ENCODE measurements at places on chromosomes 12 and 14. TPM values are rescaled to one million over a fixed set of nuclear protein-coding genes. Genes with fewer than 3 reads are reported as not detected.
A peak's percentile ranks its signal among the peaks of the same experiment; 100 is the strongest.

Gene DEGS2
- total RNA-seq: not detected

Gene HECTD4
- 22.3 TPM for total RNA-seq

- peaks cover 38% of the 10 kb centered on the region for H3K4me1 ChIP-seq
- H3K36me3 ChIP-seq: no peaks in the 10 kb centered on the region
- peak; percentile 57 for DNase-seq
- no peak overlapping the region for H3K4me3 ChIP-seq
- H3K27ac ChIP-seq: peak overlapping the region; percentile 4
These were observed 151.8 kb downstream of the CRADD start for GRCh38 chr12:93829016-93829415.

DNA sequence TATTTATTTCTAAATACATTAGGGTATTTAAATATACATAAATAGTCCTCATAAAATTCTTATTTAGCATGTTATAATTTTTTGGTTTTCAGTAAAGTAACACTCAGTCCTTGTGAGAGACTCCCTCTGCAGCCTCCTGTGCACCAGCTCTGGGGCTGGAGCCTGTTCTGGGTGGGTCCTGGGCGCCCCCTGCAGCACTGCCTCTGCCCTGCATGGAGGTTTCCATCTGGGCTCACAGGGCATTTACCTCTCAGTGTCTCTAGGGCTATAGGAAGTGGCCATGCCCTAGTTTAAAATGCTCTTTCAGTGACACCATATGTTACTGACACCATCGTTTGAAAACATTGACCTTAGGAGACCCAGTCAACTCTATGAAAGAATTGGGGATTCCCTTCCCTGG, 1155.2 kb downstream of the TMEM121 start:
- no peaks in the 10 kb centered on the region for H3K36me3 ChIP-seq
- H3K4me1 ChIP-seq: no peaks in the 10 kb centered on the region
- no peak for DNase-seq
- H3K27me3 ChIP-seq: peaks cover 16% of the 10 kb centered on the region
- H3K4me3 ChIP-seq: no peak overlapping the region

GRCh38 chr12:49792181-49792970, 35.8 kb downstream of the NCKAP5L start:
- no peak for DNase-seq
- H3K27me3 ChIP-seq: no peaks in the 10 kb centered on the region
- H3K27ac ChIP-seq: no peak overlapping the region

GRCh38 chr14:58826845-58827686, 189.3 kb downstream of the DACT1 start:
- peaks cover 3% of the 10 kb centered on the region for H3K27me3 ChIP-seq
- no peaks in the 10 kb centered on the region for H3K36me3 ChIP-seq
- no peaks in the 10 kb centered on the region for H3K4me1 ChIP-seq
- DNase-seq: no peak
- H3K27ac ChIP-seq: no peak overlapping the region

Gene PSMB5
- total RNA-seq: 116 TPM

- H3K27ac ChIP-seq: peak overlapping the region; percentile 67
- H3K36me3 ChIP-seq: no peaks in the 10 kb centered on the region
- DNase-seq: no peak
- peaks cover 37% of the 10 kb centered on the region for H3K4me1 ChIP-seq
These were observed 20.6 kb downstream of the LTBP2 start for GRCh38 chr14:74591394-74591793.

GRCh38 chr12:46773586-46774321, 52.0 kb downstream of the SLC38A4 start:
- H3K4me3 ChIP-seq: no peak overlapping the region
- no peak overlapping the region for H3K27ac ChIP-seq
- no peaks in the 10 kb centered on the region for H3K27me3 ChIP-seq
- peaks cover 19% of the 10 kb centered on the region for H3K4me1 ChIP-seq

Gene KLRK1
- total RNA-seq: 0.24 TPM

Gene LRRC43
- 0.61 TPM for total RNA-seq

GRCh38 chr12:75890141-75890540, 141.4 kb downstream of the PHLDA1 start:
- DNase-seq: no peak
- no peak overlapping the region for H3K4me3 ChIP-seq
- no peaks in the 10 kb centered on the region for H3K4me1 ChIP-seq
- no peak overlapping the region for H3K27ac ChIP-seq
- H3K36me3 ChIP-seq: no peaks in the 10 kb centered on the region

- no peak for DNase-seq
- H3K4me3 ChIP-seq: no peak overlapping the region
- no peaks in the 10 kb centered on the region for H3K36me3 ChIP-seq
- no peak overlapping the region for H3K27ac ChIP-seq
These were observed 207.1 kb downstream of the ANO4 start for GRCh38 chr12:101001669-101002068.

Gene MYH6
- 4,624 TPM for total RNA-seq

GRCh38 chr14:75825147-75825592, 156.6 kb downstream of the TGFB3 start:
- H3K27ac ChIP-seq: peak overlapping the region; percentile 74
- no peaks in the 10 kb centered on the region for H3K27me3 ChIP-seq
- H3K4me3 ChIP-seq: no peak overlapping the region
- H3K36me3 ChIP-seq: no peaks in the 10 kb centered on the region

DNA sequence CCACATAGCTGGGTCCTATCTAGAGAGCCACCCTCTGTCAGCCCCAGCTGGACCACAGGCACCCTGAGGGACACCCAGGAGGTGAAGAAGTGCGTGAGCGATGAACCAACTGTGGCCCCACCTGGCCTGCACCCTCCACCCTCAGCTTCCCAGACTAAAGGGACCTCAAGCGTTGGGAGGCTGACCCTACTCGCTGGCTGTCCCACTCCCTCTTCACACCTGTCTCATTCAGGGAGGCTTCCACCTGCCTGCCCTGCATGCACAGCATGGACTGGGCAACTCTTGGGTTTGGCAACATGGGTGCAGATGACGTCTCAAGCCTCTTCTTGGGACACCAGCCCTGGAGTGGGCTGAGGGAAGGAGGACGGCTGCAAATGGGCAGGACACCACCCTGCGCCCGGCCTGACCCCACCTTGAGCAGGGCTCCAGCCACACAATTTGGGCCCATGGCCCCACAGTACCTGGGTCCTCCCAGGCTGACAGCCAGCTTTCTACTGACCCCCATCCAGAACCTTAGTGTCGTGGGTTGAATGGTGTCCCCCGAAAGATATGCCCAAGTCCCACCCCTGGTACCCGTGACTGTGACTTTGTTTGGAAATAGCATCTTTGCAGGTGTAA, 2.1 kb downstream of the TMEM179 start:
- H3K27me3 ChIP-seq: peaks cover 78% of the 10 kb centered on the region
- no peak overlapping the region for H3K27ac ChIP-seq
- H3K4me3 ChIP-seq: no peak overlapping the region
- H3K4me1 ChIP-seq: no peaks in the 10 kb centered on the region
- no peaks in the 10 kb centered on the region for H3K36me3 ChIP-seq

DNA sequence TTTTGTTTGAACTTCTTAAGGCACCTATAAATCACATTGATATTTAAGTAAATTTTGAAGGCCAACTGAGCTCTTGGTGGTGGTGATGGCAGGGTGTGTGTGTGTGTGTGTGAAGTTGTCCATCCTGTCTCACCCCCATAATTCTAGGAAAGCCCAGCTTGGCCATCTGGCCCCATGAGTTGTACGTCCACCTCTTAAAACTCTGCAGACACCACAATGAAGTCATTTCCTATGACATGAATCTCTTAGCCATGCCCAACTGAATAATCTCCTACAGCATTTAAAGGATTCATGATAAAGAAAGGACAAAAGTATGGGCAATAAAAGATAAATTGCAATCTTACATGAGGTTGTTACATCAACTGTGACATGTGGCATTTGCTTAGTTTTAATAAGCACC, 123.4 kb downstream of the TTC7B start:
- H3K27ac ChIP-seq: no peak overlapping the region
- H3K4me1 ChIP-seq: peaks cover 21% of the 10 kb centered on the region
- H3K27me3 ChIP-seq: no peaks in the 10 kb centered on the region

GRCh38 chr12:39892146-39892545, 213.7 kb downstream of the SLC2A13 start:
- no peaks in the 10 kb centered on the region for H3K4me1 ChIP-seq
- no peaks in the 10 kb centered on the region for H3K27me3 ChIP-seq
- no peaks in the 10 kb centered on the region for H3K36me3 ChIP-seq
- H3K4me3 ChIP-seq: no peak overlapping the region

Gene TBX3
- total RNA-seq: 10.9 TPM

Gene MYF5
- total RNA-seq: not detected

GRCh38 chr12:70983692-70984091, 63.2 kb upstream of the PTPRR start:
- no peak overlapping the region for H3K4me3 ChIP-seq
- no peaks in the 10 kb centered on the region for H3K27me3 ChIP-seq
- no peak overlapping the region for H3K27ac ChIP-seq
- no peak for DNase-seq
- no peaks in the 10 kb centered on the region for H3K4me1 ChIP-seq
- H3K36me3 ChIP-seq: no peaks in the 10 kb centered on the region

Gene NCKAP5L
- 17.3 TPM for total RNA-seq

GRCh38 chr14:29028973-29029582, 262.5 kb downstream of the FOXG1 start:
- H3K36me3 ChIP-seq: no peaks in the 10 kb centered on the region
- no peaks in the 10 kb centered on the region for H3K4me1 ChIP-seq
- DNase-seq: no peak
- H3K27me3 ChIP-seq: no peaks in the 10 kb centered on the region
- H3K27ac ChIP-seq: no peak overlapping the region
- H3K4me3 ChIP-seq: no peak overlapping the region

GRCh38 chr14:55470025-55470424, 29.6 kb upstream of the TBPL2 start:
- no peak overlapping the region for H3K27ac ChIP-seq
- no peaks in the 10 kb centered on the region for H3K4me1 ChIP-seq
- H3K36me3 ChIP-seq: no peaks in the 10 kb centered on the region
- peaks cover 4% of the 10 kb centered on the region for H3K27me3 ChIP-seq
- H3K4me3 ChIP-seq: no peak overlapping the region
- DNase-seq: no peak

DNA sequence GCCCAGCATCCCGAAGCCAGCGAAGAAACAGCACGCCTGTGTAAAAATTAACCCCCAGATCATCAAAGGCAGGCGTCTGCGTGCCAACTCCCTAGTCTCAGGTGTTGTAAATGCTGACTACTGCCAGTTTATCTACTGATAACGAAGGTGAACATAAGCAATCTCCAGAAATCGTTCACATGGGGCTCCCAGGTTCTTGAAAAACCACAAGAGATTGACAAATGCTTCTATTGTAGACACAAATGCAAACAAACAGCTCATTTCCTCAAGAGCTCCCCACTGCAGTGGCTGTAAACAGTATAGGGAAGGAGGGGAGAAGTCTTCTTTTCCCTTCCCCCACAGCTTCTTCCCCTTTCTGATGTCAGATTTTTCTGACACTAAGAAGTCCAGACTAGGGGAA, 5.3 kb upstream of the PLEKHG3 start:
- peak overlapping the region; percentile 81 for H3K27ac ChIP-seq
- no peak for DNase-seq
- H3K36me3 ChIP-seq: no peaks in the 10 kb centered on the region
- no peaks in the 10 kb centered on the region for H3K27me3 ChIP-seq
- H3K4me1 ChIP-seq: peaks cover 62% of the 10 kb centered on the region

- DNase-seq: no peak
- no peaks in the 10 kb centered on the region for H3K4me1 ChIP-seq
- no peak overlapping the region for H3K27ac ChIP-seq
These were observed 16.4 kb downstream of the TMEM63C start for GRCh38 chr14:77197988-77198387.

DNA sequence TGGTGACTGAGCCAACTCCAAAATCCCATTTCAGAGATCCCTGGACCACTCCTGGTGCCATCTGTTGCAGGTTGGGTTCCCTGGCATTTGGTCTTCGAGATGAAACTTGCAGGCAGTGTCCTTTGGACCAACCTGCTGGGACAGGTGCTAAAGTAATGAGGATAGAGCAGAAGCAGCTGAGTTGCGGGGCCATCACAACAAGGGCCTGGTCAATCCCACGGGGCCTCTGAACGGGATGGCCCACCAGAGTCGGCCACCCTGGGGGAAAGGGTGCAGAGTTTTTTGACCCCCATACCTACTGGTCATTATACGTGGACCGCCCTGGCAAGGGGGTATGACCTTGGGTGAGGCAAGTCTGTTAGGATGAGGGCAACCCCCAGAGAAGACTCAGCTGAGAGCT, 39.3 kb downstream of the DLK1 start:
- H3K27me3 ChIP-seq: peaks cover 17% of the 10 kb centered on the region
- no peaks in the 10 kb centered on the region for H3K36me3 ChIP-seq

Gene CPSF6
- 28.9 TPM for total RNA-seq

DNA sequence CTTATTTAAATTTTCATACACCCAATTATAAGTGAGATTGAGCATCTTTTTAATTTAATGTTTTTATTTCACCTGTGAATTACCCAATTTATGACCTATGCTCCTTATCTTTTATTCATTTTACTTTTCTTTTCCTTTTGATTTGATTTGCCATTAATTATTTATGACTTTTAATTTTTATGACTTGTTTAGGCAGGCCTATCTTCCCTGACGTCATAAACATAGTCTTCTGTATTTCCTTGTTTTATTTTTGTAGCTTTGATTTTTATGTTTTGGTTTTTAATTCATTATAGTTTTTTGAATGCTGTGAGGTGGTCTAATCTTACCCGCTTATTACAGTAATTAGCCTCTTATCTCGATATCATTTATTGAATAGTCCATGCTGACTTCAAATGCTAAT, 467.1 kb upstream of the FAR2 start:
- H3K27me3 ChIP-seq: no peaks in the 10 kb centered on the region
- no peak for DNase-seq
- H3K4me1 ChIP-seq: no peaks in the 10 kb centered on the region
- H3K36me3 ChIP-seq: no peaks in the 10 kb centered on the region
- H3K27ac ChIP-seq: no peak overlapping the region
- H3K4me3 ChIP-seq: no peak overlapping the region

GRCh38 chr12:109772622-109773321, 59.1 kb downstream of the FAM222A start:
- no peaks in the 10 kb centered on the region for H3K4me1 ChIP-seq
- DNase-seq: no peak
- H3K36me3 ChIP-seq: no peaks in the 10 kb centered on the region
- H3K4me3 ChIP-seq: no peak overlapping the region

DNA sequence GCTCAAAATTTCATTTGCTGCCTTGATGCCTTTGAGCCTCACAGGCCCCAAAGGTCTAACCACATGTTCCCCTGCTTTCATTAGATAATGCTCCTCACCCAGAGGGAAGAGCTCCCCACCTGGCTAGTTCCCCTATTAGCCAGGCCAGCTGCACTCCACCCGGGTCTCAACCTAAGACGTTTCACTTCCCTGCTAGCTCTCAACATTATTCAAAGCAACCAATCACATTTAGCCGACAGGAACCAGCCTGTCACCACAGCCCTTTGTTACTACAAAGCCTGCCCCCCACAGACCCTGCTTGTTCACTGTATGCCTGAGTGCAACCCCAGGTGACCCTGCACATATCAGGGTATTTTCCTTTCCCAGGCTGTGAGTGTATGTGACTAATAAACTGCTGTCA, 78.6 kb downstream of the SLC15A5 start:
- H3K36me3 ChIP-seq: no peaks in the 10 kb centered on the region
- DNase-seq: no peak
- no peaks in the 10 kb centered on the region for H3K4me1 ChIP-seq
- H3K27me3 ChIP-seq: no peaks in the 10 kb centered on the region

- H3K4me3 ChIP-seq: no peak overlapping the region
- H3K4me1 ChIP-seq: no peaks in the 10 kb centered on the region
- H3K36me3 ChIP-seq: no peaks in the 10 kb centered on the region
- no peak overlapping the region for H3K27ac ChIP-seq
- DNase-seq: no peak
- no peaks in the 10 kb centered on the region for H3K27me3 ChIP-seq
These were observed 55.3 kb upstream of the PRKD1 start for GRCh38 chr14:29982993-29983392.
